ENCODE measurements at places on chromosomes 5 and 9.

DNA sequence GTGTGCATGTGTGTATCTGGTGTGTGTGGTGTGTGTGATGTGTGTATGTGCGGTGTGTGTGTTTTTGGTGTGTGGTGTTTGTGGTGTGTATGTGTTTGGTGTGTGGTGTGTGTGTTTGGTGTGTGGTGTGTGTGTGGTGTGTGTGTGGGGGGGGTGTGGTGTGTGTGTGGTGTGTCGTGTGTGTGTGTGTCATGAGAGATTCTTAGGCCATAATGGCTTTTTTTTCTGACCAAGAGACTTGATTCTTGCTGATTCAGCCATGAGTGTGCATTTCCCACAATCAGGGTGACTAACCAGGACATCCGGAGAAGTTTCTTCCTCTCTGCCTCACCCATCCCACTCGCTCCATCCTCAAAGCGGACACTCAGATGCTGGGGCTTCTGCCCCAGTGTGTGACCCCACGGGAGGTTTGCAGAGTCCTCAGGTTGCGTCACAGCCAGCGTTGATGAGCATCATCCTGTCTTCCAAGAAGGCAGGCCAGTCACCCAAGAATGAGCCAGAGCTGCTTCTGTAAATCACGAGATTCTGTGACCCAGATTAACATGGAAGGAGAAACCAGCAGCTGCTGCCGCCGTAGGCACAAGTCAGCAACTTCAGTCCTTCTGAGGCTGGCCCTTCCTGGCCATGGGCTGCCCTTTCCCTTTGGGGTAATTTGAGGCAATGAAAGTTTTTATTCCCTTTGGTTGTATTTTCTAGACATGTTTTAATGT, 12.5 kb upstream of the CTSL start:
- peak; percentile 68 for DNase-seq

DNA sequence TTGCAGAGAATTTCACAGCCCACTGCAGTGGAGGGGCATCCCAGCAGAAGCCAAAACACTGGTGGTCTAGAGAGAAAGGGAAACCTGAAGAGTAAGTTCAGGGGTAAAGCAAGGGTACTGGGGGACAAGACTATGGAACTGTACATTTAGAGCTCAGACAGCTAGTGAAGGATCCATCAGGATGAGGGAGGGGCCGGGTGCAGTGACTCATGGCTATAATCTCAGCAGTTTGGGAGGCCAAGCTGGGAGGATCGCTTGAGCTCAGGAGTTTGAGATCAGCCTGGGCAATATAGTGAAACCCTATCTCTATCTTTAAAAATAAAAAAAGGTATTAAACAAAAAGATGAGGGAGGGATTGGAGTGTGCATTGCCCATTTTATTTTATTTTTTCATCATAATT, 7.8 kb upstream of the ANKH start:
- no peak for DNase-seq

- no peak for DNase-seq
These were observed 79.7 kb downstream of the SEMA6A start for GRCh38 chr5:116494784-116495450.

GRCh38 chr5:155978850-155979249, 348.1 kb upstream of the SGCD start:
- DNase-seq = no peak

DNA sequence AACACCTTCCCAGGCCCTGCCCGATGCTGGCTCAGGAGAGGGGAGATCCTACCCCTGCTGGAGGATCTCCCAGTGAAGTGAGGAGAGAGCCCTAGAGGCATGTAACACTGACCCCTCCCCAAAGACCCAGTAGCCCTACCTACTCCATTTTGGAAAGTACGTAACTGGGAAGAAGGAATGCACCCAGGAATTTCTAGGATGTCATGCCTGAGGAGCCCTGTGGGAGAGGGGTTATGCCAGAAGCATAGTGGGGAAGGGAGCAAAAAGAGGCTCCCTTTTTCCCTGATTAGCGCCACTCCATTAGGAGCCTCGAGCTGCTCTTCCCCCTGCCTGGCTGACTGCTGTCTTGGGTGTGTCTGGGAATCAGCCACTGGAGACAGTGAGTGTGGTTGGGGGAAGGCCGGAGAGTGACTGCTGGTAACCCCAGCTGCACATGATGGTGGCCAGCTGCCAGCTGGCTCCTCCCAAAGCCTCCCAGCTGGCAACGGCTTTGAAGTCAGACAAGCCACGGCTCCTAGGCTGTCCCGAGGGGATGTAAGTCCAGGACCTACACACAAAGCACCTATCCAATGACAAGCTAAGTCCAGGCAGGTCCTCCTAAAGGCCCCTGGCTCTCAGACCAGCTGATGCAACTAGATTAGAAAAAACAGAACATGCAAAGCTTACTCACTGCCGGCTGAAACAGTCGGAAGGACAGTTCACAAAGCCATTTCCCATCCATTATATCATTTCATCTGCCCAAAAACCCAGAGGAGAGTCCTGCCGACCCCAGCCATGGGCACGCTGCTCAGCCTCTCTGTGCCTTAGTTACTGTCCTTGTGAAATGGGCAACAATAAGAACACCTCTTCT, 136.5 kb upstream of the ABCA1 start:
- no peak for DNase-seq

GRCh38 chr5:8471581-8471980, 602.6 kb downstream of the MTRR start:
- DNase-seq = no peak

DNA sequence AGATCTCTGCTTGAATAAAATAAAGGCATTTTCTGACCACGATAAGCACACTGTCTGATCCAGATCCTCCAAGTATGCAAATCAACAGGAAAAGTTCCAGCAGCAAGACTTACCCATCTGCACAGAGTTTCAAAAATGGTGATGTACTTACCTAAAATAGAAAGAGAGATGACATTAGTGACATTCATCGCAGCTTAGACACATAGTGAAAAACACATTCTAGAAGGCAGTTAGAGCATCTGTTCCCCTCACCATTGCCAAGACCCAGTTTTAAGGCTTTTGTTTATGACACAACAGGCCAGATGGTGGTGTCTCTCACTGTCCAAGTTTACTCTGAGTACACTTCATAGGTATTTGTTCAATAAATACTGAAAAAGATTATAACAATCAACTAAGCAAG, 207.7 kb downstream of the PDE4D start:
- no peak for DNase-seq

GRCh38 chr5:88659529-88660263, 223.3 kb downstream of the MEF2C start:
- DNase-seq = no peak

DNA sequence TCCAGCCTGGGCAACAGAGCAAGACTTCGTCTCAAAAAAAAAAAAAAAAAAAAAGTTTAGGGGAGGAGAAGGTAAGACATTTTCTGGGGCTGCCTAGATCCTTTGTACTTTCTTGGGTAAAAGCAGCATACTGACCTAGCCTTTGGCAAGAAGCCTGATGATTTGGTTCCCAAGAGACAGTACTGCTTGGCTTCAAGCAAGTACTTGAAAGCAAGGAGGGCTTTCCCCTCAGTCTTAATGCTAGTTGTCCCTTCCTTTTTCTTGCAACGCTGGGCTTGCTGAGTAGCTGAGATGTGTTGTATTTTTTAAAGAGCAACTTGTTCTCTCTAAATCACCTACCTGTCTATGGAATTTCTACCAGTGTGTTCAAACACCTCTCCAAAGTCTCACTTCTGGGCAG, 76.2 kb downstream of the INSYN2B start:
- no peak for DNase-seq

- no peak for DNase-seq
These were observed 6.6 kb upstream of the PRXL2C start for GRCh38 chr9:96661711-96662110.

GRCh38 chr5:134003064-134003816, 1.5 kb downstream of the VDAC1 start:
- no peak for DNase-seq

- DNase-seq = no peak
These were observed 28.4 kb downstream of the ABO start for GRCh38 chr9:133246562-133246961.

- DNase-seq = no peak
These were observed 124.5 kb downstream of the AGTPBP1 start for GRCh38 chr9:85617141-85617670.

- no peak for DNase-seq
These were observed 47.5 kb downstream of the SLC22A5 start for GRCh38 chr5:132417010-132417439.

DNA sequence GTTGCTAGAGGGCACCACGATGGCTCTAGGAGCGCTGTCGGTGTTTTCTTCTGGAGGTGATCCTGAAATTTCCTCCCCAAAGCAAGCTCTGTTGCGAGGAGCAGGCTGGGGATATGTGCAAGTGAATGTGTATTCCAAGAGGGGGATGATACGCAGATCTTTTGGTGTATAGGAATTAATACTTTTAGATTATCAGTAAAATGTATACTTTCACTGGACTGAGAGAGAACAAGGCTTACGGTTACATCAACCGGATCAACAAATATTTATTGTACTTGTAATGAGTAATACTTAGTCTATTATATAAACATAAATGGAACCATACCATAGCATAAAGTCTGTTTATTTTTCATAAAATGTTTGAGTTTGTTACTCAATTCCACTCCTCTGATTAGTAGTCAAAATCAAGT, 632 bp upstream of the PRKAA1 start:
- peak; percentile 25 for DNase-seq

GRCh38 chr5:179805529-179806249, 977 bp downstream of the MGAT4B start:
- no peak for DNase-seq

DNA sequence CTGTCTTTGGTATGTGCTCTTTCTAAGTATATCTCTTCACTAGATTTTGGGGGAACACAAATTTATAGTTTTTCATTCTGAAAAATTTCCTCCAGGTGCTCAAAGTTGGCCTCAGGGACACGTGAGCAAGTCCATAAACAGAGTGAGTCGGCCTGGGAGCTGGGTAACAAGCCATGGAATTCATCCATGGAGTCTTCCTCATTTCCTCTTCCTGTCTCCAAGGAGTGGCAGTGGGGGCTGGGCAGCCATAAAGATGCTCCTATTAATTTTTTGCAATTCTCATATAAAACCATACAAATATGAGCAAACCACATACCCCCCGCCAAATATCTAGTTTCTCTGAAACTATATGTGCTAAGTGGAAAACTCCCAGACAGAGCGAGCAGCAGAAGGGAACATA, 136.6 kb upstream of the OTULINL start:
- DNase-seq = no peak

GRCh38 chr5:13403351-13403750, 541.1 kb downstream of the DNAH5 start:
- DNase-seq = no peak

DNA sequence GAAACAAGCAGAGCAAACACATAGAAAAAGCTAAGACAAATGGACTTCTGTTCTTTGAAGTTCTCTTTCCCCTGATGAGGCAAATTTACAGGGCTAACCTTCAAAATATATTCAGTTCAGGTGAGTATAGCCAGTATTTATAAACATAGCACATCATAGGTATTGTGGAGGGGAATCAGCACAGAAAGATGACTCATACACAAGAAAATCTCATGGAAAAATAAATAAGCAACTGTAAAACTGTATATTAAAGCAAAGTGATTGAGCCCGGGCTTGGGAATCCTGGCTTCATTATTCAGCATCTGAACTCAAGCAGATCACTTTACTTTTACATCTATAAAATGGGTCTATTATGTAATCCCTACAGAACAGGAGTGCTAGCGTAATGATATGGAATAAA, 173.5 kb upstream of the PAPPA start:
- DNase-seq = no peak

- DNase-seq = no peak
These were observed 138.3 kb downstream of the CDK5RAP2 start for GRCh38 chr9:120441426-120442307.

DNA sequence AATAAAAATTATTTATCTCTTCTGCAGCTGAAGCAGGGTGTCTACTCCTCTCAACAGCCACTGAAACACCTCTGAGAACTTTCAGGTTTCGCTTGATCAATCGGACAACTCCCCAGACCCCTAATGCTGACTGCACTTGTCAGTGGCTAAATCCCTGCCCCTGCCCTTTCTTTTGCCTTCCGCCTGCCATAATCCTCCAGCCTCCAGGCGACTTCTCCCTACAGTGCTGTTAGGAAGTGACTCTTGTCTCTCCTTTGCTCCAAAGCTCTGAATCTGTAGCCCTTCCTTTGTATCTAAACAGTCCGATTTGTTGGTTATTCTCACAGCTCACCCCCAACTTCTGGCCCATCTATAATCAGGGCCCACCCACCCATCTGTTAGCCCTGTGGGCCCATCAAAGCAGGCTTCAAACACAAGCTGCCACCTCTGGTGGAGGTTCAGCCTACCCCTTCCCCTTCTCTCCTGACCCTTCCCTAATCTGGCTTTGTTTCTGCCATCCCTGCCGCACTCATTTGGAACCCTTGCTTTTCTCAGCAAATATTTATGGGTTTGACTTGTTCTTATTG, 53.7 kb upstream of the IFNK start:
- DNase-seq = no peak

GRCh38 chr9:127158786-127159324, 36.4 kb upstream of the ANGPTL2 start:
- no peak for DNase-seq

DNA sequence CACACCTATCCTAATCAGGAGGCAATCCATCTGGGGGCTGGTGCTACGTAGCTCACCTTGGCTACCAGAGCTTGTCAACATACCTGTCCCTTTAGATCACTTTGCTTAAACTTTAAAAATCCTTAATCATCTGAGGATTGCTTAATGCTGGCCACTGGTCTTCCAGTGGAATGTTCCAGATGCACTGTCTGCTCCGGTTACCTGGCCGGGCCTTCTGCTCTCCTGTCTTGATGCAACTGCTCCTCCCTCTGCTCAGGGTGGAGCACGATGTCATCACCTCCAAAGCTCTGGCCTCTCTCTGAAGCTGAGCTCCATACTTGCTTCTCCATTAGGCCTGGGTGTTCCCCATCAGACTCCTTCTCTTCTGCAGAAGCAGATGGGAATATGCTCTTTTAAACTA, 106.5 kb upstream of the OTULINL start:
- no peak for DNase-seq

- no peak for DNase-seq
These were observed 20.4 kb downstream of the PDE4D start for GRCh38 chr5:59873113-59873512.

GRCh38 chr5:88671106-88671504, 211.9 kb downstream of the MEF2C start:
- DNase-seq = no peak

- DNase-seq = no peak
These were observed 93.7 kb upstream of the DAB2 start for GRCh38 chr5:39518516-39518915.

- DNase-seq = no peak
These were observed 22.1 kb downstream of the LRRC70 start for GRCh38 chr5:62600560-62601252.

- no peak for DNase-seq
These were observed 18.3 kb upstream of the MSANTD3 start for GRCh38 chr9:100408546-100409175.

Data from glomerular endothelial cell (primary cell).